ENCODE measurements at places on chromosomes 13 and 19. TPM values are rescaled to one million over a fixed set of nuclear protein-coding genes. Genes with fewer than 3 reads are reported as not detected.

DNA sequence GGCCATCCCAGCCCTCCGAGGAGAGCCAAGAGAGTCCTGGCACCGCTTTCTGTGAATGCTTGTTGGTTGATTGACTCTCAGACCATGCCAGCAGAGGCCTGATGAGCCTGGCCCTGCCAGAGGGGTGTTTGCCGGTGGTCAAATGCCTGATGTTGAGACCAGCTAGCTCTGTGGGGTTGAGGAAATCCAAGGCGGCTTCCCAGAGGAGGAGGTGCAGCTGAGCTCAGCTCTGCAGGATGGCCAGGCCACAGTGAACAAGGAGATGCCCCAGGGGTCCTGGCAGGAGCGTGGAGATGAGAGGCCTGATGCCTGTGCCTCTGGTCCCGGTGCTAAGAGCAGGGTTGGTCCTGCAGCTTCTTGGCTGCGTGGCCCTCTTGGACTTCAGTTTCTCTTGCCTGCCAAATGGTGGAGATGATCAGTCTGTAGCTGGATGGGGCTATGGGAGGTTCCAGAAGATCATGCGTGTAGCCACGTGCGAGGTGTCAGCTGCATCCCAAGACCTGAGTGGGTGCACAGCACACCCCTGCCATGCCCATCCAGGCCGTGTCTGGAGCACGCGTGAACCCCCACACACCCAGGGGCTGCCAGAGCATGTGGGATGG lies 16.8 kb downstream of the NFIC start:
- no peak for DNase-seq

GRCh38 chr13:29435125-29435911 lies 160.2 kb downstream of the SLC7A1 start:
- DNase-seq = peak; percentile 96

DNA sequence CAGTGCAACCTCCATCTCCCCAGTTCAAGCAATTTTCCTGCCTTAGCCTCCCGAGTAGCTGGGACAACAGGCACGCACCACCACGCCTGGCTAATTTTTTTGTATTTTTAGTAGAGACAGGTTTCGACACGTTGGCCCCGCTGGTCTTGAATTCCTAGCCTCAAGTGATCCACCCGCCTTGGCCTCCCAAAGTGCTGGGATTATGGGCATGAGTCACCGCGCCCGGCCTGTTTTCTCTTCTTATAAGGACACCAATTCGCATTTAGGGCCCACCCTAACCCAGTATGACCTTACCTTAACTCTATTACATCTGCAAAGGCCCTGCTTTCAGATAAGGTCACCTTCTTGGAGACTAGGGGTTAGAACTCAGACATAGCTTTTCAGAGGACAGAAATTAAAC lies 35.1 kb downstream of the TMEM161A start:
- no peak for DNase-seq

DNA sequence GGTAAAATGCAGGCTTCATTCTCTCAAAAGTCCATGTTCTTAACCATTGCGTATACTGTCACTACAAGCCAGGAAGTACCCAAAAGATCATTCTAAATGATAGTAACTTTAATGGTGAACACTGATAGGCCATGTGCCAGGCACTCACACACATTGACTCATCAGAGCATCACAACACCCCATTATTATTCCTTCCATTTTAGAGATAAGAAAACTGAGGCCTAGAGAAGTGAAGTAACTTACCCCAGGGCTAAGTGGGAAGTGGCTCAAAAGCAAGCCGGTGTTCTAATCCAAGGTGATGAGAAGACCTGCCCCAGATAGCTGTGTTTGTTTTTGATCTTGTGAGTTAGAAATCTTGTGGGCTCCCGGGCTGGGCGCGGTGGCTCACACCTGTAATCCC lies 1.4 kb upstream of the PHLDB3 start:
- DNase-seq = no peak

DNA sequence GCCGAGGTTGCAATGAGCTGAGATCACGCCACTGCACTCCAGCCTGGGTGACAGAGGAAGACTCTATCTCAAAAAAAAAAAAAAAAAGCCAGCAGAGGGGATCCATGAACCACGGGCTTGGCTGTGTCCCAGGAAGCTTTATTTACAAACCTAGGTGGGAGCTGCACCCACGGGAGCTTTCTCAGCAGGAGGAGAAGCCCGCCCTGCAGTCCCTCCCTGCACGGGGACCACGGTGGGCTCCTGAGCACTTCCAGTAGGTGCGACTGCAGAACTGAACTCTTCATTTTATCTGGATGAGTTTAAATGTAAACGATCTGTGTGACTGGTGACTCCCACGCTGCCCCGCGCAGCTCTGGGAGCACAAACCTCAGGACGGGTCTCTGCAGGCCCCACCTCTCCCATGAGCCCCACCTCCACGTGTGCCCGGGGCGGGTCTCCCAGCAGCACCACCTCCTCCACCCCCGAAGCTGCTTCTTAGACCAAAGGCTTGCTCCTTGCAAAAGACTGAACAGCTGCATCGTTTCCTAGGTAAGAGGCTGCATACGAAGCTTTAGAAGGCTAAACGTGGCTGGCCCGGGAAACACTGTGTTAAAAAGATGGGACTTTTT lies 66.4 kb downstream of the SPACA7 start:
- no peak for DNase-seq

DNA sequence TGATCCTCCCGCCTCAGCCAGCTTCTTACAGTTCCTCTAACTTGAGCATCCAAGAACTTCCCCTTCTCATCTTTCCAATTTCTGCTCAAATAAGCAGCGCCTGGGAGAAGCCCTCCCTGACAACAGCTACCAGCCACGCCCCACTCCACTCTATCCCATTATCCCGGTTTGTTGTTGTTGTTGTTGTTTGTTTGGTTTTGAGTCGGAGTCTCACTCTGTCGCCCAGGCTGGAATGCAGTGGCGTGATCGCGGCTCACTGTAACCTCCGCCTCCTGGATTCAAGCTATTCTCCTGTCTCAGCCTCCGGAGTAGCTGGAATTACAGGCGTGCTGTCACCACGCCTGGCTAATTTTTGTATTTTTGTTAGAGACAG lies 822 bp upstream of the PTPRS start:
- DNase-seq = no peak

DNA sequence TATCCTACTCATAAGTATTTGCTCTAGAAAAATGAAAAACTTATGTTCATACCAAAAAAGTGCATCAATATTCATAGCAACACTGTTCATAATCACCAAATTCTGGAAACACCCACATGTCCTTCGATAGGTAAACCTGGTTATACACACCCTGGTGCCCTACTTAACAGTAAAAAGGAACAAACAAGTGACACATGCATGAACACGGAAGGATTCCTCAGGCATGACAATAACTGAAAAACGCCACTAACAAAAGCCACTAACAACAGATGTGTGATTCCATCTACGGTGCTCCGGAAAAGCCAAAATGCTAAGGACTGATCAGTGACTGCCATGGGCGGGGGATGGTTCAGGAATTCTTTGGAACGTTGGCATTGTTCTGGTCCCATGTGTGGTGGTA lies 65.5 kb downstream of the STK24 start:
- DNase-seq = no peak

- no peak for DNase-seq
Measured at GRCh38 chr19:15307169-15307568, 25.2 kb downstream of the BRD4 start.

DNA sequence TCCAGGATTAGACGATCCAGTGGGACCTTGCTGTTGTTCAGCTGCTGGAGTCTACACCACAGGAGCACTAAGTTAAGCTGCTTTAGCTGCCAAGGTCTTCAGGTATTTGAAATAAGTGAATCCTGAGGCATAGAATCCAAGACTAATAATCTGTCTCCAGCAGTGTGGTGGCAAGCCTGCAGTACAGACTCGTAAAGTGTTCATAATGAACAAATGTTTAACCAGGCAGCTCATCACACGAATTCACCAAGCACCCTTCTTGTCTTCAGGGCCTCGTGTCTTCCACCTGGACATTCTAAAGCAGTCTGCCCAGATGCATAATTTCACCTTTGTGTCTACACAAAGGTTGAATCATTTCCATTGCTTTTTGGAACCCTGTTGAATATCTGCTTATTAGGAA lies 5.3 kb downstream of the ATP11A start:
- DNase-seq = no peak

DNA sequence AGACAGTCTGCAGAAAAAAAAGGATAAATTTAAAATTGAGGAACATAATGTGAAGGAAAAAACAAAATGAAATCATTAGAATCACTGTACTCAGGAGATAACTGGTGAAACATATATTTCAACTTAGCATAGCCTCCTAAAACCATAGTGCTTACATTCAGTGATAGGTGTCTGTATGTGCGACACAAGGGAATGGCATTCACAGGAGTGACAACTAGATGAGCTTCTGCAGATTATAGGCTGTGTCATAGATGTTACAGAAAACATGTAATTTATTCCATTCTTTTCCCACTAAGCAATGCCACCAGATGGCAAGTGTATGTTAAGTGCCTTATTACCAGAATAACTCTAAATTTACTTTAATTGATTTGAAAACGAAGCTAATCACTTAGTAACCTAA lies 960.0 kb upstream of the PCDH20 start:
- DNase-seq = no peak

GRCh38 chr13:99227331-99227900 lies 26.8 kb downstream of the UBAC2 start:
- DNase-seq = no peak

DNA sequence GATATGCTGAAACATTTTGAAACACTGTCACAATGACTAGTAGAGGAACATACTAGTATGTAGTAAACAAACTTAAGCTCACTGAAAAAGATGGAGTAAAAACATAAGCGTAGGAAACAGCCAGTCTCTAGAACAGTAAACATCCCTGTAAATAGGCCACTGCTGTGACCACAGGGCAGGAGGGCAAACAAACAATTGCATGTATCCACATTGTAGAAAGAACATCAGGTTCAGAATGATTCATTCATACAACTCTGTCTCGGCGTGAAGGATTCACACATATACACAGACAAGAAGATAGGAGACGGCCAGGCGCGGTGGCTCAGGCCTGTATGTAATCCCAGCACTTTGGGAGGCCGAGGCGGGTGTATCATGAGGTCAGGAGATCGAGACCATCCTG lies 390.1 kb downstream of the IRS2 start:
- no peak for DNase-seq

- DNase-seq = no peak
Measured at GRCh38 chr19:50020481-50020880, 4.7 kb downstream of the VRK3 start.

- DNase-seq = no peak
Measured at GRCh38 chr19:20276011-20276731, 109.2 kb downstream of the ZNF486 start.

DNA sequence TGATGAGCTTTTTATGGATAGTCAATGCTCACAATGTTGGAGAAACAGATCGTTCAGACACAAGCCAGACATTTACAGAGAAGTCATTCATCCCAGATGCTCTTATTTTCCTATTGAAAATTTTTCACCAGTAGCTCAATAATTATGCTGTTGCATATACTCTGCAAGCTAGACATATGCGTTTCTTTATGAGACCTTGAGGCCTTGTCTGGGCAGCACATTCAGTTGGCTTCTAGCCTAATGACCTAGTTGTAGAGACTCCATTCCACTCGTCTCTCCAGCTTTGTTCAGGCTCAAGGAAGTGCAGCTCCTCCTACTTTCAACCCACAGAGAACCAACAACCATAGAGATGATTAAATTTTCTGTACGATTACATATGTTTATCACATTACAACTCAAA lies 237.7 kb downstream of the MZT1 start:
- DNase-seq = no peak

DNA sequence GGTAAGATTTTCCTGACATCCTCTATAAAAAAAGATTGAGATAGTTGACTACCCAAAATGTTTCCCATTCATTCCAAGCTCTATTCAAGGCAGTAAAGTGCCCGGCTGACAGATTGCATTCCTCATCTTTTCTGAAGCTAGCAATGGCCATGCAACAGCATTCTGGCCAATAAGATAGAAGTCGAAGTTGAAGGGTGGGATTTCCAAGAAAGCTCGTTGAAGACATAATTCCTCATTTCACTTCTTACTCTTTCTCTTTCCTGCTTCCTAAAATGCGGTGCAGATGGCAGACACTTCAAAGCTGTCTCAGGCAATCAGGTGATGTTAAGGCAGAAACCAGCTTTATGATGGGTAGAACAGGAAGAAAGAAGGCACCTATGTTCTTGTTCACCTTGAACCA lies 13.4 kb upstream of the ALOX5AP start:
- DNase-seq = no peak

- no peak for DNase-seq
Measured at GRCh38 chr19:58400316-58400915, 5.0 kb downstream of the RNF225 start.

- no peak for DNase-seq
Measured at GRCh38 chr13:55554741-55555140, 1586.0 kb upstream of the PRR20A start.

- peak; percentile 43 for DNase-seq
Measured at GRCh38 chr13:37023871-37024270, 23.3 kb downstream of the EXOSC8 start.

- no peak for DNase-seq
Measured at GRCh38 chr13:59086147-59086546, 1077.6 kb downstream of the DIAPH3 start.

GRCh38 chr13:23323946-23324709 lies 109.4 kb downstream of the SACS start:
- no peak for DNase-seq

- no peak for DNase-seq
Measured at GRCh38 chr13:112144616-112145550, 77.9 kb downstream of the SOX1 start.

DNA sequence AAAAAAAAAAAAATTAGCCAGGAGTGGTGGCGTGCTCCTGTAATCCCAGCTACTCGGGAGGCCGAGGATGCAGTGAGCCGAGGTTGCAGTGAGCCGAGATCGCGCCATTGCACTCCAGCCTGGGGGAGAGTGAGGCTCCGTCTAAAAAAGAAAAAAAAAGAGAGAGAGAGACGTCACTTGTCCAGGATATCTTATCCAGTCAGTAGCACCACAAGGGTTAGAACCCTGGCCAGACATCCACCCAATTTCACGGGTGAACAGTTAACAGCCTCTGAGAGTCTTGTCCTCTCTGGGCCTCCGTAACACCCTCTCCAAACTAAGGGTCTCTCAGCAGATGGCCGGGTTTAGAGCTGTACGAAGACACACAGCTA lies 917 bp upstream of the CLPTM1 start:
- no peak for DNase-seq

Gene ZIC2
- not detected for total RNA-seq

Gene TTC9B
- not detected for total RNA-seq

Gene STK24
- 26.2 TPM for total RNA-seq

Gene RELB
- total RNA-seq = 4.8 TPM

Gene ANKLE1
- total RNA-seq = not detected

Gene GZMM
- total RNA-seq = not detected

Gene KANK2
- 331 TPM for total RNA-seq

Gene TNFRSF19
- total RNA-seq = 11.8 TPM

Gene KLK12
- not detected for total RNA-seq

Gene SIGLEC8
- total RNA-seq = 0.72 TPM

Gene PSG7
- 3.6 TPM for total RNA-seq

Gene CYP2S1
- total RNA-seq = 1.2 TPM

Gene CEACAM3
- 3.4 TPM for total RNA-seq

Gene CLIP3
- 3.9 TPM for total RNA-seq

Gene LGALS4
- total RNA-seq = not detected
